Fibroblast of skin of back (primary cell): ENCODE measurements at places on chromosomes 4 and X.

- DNase-seq, result peak; percentile 24
Measured at GRCh38 chr4:121950680-121951520, 960 bp downstream of the TRPC3 start.

DNA sequence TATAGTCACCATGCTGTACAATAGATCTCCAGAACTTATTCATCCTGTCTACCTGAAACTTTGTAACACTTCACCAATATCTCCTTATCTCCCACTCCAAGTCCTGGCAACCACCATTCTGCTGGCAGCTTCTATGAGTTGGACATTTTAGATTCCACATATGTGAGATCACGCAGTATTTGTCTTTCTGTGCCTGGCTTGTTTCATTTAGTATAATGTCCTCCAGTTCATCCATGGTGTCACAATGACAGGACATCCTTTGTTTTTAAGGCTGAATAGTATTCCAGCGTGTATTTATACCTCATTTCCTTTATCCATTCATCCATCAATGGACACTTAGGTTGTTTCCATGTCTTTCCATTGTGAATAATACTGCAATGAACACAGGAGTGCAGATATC lies 198.7 kb downstream of the QDPR start:
- DNase-seq, result no peak

- DNase-seq, result no peak
Measured at GRCh38 chr4:173609158-173609557, 79.1 kb upstream of the HAND2 start.

DNA sequence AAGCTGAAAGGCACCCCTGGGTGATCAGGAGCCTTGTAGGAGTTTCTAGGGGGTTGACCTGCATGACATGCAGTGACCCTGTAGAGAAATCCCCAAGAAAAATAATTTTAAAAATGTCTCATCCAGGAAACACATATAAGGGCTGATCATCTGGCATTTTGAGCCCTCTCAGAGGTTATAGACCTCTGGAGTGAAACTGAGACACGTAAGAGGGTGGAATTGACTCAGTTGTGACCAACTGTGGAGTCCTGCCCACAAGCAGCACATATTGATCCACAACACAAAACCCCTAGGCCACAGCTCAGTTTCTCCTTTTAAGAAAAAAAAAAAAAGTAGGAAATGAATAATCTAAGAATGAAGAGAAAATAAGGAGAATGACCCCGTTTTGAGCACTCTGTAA lies 32.5 kb upstream of the MTMR8 start:
- no peak for DNase-seq

DNA sequence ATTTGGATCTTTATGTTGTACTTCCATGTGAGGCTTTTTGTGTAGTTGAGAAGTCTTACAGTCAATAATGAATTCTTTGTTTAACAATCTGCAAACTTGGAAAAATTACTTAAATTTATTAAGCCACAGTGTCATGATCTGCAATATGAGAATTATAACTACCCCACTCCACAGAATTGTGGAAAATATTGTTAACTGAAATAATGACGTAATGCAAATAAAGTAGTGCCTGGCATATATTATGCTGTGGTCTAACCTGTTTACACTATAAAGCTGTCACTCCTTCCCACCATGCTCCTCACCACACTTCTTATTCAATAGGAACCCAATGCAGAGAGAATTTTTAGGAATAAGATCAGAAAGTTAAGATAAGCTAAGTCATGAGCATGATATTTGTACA lies 632.1 kb upstream of the GALNTL6 start:
- no peak for DNase-seq

- DNase-seq, result no peak
Measured at GRCh38 chrX:107602694-107603239, 25.5 kb upstream of the PRPS1 start.

- DNase-seq, result peak; percentile 74
Measured at GRCh38 chr4:82715731-82716617, 82.6 kb downstream of the SCD5 start.

- no peak for DNase-seq
Measured at GRCh38 chr4:12296366-12296765, 867.7 kb upstream of the HS3ST1 start.

GRCh38 chr4:170030121-170030520 lies 3.9 kb upstream of the MFAP3L start:
- no peak for DNase-seq

DNA sequence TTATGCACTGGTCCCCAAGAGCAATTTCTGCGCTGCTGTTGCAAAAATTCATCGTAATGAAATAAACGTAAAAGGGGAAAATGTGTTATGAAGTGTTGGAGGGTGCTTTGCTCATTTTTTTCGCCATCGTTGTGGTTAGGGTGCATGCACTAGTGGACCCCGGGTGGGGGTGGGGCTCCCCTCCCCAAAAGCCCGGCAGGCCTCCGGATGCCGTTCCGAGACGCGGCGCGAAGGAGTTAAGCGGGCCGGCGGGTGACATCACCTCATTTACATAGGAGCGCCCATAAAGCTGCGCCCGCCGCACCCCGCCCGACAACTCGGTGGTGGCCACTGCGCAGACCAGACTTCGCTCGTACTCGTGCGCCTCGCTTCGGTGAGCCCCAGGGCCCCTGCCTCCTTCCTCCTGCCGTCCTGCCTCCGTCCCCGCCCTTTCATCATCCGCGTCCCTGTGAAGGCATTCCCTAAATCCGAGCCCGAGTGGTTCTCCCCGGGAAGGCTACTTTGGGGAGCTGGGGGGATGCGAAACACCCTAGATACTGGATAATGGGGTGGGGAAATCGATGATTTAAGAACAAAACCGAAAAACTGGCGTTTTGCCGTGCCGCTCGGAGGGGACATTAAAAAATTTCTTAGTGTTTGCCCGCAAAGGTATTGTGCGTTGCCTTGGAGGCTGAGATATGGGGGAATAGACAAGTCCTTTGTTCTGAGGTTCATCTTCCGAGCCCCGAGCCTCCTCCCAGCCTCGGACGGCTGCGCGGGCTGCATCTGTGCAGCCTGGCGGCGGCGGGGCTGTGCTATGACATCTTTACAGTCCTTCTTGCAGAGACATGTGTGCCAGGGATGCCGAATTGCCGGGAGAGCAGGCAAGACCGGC lies at the start of gene TMSB4X:
TMSB4X (plus strand) TSS at position 315 of the 874 bp plus-strand sequence.
- peak; percentile 84 for DNase-seq

DNA sequence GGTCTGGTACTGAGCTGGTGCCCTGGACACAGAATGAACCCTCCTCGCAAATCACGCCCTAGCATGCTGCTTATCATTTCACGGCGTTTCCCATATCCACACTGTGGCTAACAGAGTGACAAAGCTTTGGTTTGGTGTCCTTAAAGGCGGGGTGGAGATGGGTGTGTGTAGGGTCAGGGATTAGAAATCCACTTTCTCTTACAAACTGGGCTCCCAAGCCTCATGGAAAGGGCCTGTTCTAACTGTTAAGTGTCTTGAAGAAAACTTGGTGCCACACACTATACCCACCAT lies 735 bp upstream of the CHRDL1 start:
- DNase-seq, result no peak

GRCh38 chr4:82248903-82249632 lies 124.7 kb downstream of the HNRNPD start:
- no peak for DNase-seq

GRCh38 chr4:93502991-93503390 lies 325.6 kb upstream of the ATOH1 start:
- no peak for DNase-seq

GRCh38 chr4:97752599-97752998 lies 390.7 kb downstream of the STPG2 start:
- no peak for DNase-seq

DNA sequence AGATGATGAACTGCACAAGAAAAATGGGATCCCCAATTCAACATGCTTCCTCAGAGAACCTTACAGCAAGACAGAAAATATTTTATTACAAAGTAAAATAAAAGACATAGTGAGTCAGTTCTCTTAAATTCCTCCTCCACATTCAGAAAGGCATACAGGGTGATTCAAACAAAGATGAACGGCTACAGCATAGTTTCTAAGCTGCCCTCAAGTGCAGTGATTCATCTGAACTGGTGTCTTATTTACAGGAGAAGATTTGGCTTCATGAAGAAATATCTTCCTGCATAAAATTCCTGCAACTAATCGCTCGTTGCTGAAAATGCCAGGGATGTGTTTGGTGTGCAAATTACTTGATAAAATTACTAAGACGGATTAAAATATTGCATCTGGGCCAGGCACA lies 103.6 kb downstream of the PRKX start:
- peak; percentile 80 for DNase-seq

DNA sequence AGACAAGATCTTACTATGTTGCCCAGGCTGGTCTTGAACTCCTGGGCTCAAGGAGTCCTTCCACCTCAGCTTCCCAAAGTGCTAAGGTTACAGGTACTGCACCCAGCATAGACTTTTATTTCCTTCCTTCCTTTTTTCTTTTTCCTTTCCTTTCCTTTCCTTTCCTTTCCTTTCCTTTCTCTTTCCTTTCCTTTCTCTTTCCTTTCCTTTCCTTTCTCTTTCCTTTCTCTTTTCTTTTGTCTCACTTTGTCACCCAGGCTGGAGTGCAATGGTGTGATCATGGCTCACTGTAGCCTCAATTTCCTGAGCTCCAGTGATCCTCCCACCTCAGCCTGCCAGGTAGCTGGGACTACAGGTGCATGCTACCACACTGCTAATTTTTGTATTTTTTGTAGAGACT lies 19.4 kb downstream of the DLG3 start:
- no peak for DNase-seq

GRCh38 chr4:8706216-8707044 lies 113.9 kb downstream of the CPZ start:
- peak; percentile 73 for DNase-seq

DNA sequence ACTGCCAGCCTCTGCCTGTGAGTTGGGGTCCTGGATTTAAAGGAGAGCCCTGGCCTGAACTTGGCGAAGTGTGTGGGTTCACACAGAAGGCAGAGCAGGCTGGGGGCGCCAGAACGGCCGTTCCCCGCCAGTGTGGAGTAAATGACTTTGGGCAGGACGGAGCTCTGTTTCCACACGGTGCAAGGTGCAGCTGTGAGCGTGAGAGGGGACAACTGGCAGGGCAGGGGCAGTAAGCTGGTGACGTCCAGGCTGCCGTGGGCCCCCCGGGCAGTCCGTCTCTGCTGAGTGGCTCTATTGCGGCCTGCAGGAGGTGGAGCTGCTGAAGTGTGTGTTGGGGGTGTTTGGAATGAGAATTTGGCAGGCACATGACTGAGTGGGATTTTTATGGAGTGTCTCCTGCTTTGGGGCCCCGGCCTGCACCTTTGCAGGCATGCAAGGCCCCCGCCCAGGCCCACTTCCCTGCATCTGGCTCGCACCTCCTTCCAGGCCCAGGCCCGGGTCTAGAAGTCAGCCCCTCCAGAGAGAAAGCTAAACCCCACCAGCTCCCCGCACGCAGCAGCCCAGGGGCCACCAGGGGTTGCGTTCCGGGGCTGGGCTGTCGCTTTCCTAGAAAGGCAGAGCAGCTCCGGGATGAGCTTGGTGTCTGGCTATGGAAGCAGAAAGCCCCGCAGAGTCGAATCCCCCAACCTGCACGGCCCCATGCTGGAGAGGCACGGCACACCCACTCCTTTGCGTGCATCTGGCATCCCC lies 62.2 kb upstream of the GRPEL1 start:
- DNase-seq, result no peak

- no peak for DNase-seq
Measured at GRCh38 chr4:94400191-94400590, 51.6 kb upstream of the PDLIM5 start.

- peak; percentile 42 for DNase-seq
Measured at GRCh38 chrX:40146262-40147125, 48.7 kb upstream of the BCOR start.

DNA sequence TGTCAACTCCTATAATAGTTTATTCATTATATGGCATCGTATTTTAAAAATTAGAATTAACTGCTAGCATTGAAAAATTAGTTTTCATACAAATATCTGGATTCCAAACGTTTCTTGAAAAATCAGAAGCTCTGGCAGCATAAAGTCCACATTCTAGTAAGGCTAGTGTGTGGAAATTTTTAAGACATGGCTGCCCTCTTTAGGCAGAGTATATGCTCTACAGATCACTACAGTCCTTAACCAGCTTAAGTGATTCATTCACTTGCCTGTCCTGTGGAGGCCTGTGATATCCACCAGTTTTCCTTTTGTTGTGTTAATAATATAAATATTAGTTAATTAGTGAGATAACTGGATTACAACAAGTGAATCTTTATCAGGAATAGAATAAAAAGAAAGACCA lies 287.2 kb downstream of the OPHN1 start:
- DNase-seq, result peak; percentile 37

DNA sequence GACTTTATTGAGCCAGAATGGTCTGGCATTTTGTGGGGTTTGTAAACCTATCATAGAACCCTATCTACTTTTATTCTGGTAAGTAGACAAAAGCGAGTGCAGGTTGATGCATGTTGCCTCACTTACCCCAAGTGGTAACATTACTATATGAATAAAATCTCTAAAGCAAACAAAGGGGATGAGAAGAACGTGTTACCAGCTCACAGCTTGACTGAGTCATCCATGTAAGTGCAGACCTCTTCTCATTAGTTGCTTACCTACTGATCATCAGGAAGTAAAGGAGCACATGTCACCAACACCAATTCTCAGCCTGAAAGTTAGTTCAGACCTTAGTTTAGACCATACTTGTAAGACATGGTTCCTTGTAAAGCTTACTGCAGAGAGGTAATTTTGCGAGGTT lies 1328.3 kb downstream of the C4orf33 start:
- DNase-seq, result no peak

DNA sequence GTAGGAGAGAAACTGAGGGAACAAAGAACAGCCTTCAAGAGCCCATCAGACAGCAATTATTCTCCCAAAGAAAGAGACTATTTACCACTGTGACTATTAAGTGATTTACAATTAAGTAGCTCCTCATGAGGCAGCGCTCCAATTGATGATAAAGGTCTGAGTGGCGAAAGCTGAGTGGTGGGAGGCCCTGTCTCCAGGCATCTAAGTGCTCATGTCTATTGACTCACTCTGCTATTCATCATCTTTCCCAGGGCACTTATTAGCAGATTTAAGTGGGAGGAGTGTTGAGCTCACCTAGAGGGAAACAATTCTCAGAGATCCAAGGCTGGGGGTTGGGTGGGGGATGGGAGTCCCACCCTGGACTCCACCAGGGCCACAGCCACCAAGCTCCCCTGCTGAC lies 23.3 kb downstream of the AMER1 start:
- no peak for DNase-seq

GRCh38 chr4:156293657-156294297 lies 340.1 kb upstream of the CTSO start:
- peak; percentile 94 for DNase-seq

GRCh38 chrX:40922307-40922706 lies 162.9 kb upstream of the USP9X start:
- peak; percentile 49 for DNase-seq

DNA sequence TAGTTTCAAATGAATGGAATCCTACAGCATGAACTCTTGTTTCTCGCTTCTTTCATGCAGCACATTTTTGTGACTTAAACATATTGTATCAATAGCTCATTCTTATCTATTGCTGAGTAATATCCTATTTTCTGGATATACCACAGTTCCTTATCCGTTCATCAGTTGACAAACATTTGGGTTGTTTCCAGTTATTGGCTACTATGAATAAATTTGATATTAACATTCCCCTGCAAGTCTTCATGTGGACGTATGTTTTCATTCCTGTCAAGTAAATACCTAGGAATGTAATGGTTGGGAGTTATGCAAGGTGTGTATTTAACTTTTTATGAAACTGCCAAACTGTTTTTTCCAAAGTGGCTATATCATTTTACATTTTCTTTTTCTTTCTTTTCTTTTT lies 114.0 kb upstream of the SH3RF1 start:
- DNase-seq, result no peak
